H4 (cell line): ENCODE measurements at places on chromosomes 6 and 20. TPM values are rescaled to one million over a fixed set of nuclear protein-coding genes. Genes with fewer than 3 reads are reported as not detected.

The PHF1 gene
- total RNA-seq, result 20.4 and 20.5 TPM in 2 replicates

The RIPPLY2 gene
- not detected in 2 replicates for total RNA-seq

The MBOAT1 gene
- total RNA-seq, result 12.3 and 13.0 TPM in 2 replicates

The SLC35D3 gene
- total RNA-seq, result not detected in 2 replicates

The CLPSL1 gene
- total RNA-seq, result not detected in 2 replicates

The PLEKHG1 gene
- 2.4 and 6.3 TPM in 2 replicates for total RNA-seq

The TBXT gene
- total RNA-seq, result not detected in 2 replicates

The WFDC10B gene
- total RNA-seq, result not detected in 2 replicates

The ANKRD66 gene
- total RNA-seq, result not detected in 2 replicates

The PGBD1 gene
- total RNA-seq, result 6.3 and 6.7 TPM in 2 replicates

The SAYSD1 gene
- total RNA-seq, result 15.0 and 27.4 TPM in 2 replicates

The GSTA4 gene
- total RNA-seq, result 14.9 and 19.2 TPM in 2 replicates

The BPIFA1 gene
- total RNA-seq, result not detected in 2 replicates

The PSORS1C1 gene
- 0.06 and 0.35 TPM in 2 replicates for total RNA-seq

The STX11 gene
- total RNA-seq, result not detected in 2 replicates

The OPRM1 gene
- not detected in 2 replicates for total RNA-seq

The FAM209A gene
- total RNA-seq, result not detected in 2 replicates

The GZF1 gene
- total RNA-seq, result 13.4 and 14.2 TPM in 2 replicates

The KCNK17 gene
- total RNA-seq, result not detected in 2 replicates

The MEI4 gene
- total RNA-seq, result 0.14 TPM in 1 of 2 replicates, not detected in the other

The F13A1 gene
- 0.02 TPM in 1 of 2 replicates, not detected in the other for total RNA-seq

The LAMP5 gene
- not detected in 2 replicates for total RNA-seq

The SLC22A7 gene
- not detected in 2 replicates for total RNA-seq

The CPNE1 gene
- total RNA-seq, result 174 and 204 TPM in 2 replicates

The SSTR4 gene
- not detected in 2 replicates for total RNA-seq

The AGER gene
- total RNA-seq, result 0.41 TPM in 1 of 2 replicates, not detected in the other

The EBF4 gene
- 4.1 and 4.8 TPM in 2 replicates for total RNA-seq

The RBPJL gene
- not detected in 2 replicates for total RNA-seq

The HLA-F gene
- 17.5 and 20.3 TPM in 2 replicates for total RNA-seq

The JAG1 gene
- total RNA-seq, result 8.4 and 9.9 TPM in 2 replicates

The SEC63 gene
- 6.6 and 15.4 TPM in 2 replicates for total RNA-seq

The SAMD5 gene
- 0.84 and 2.1 TPM in 2 replicates for total RNA-seq

The KIF3B gene
- total RNA-seq, result 13.0 and 15.0 TPM in 2 replicates

The ERVFRD-1 gene
- not detected in 2 replicates for total RNA-seq

The NKX2-4 gene
- 1.1 and 1.8 TPM in 2 replicates for total RNA-seq

The ABHD16B gene
- total RNA-seq, result not detected in 2 replicates

The SLC17A1 gene
- not detected in 2 replicates for total RNA-seq

The CNR1 gene
- 0.74 and 0.87 TPM in 2 replicates for total RNA-seq

The ULBP2 gene
- 11.6 and 15.7 TPM in 2 replicates for total RNA-seq
